ACHN (cell line): ENCODE measurements at places on chromosomes 3 and 15.

- no peak for DNase-seq
These were observed 19.6 kb downstream of the CCR8 start for GRCh38 chr3:39349080-39349479.

GRCh38 chr3:108662142-108662738 is 72.7 kb downstream of the DZIP3 start:
- DNase-seq: peak; percentile 59

DNA sequence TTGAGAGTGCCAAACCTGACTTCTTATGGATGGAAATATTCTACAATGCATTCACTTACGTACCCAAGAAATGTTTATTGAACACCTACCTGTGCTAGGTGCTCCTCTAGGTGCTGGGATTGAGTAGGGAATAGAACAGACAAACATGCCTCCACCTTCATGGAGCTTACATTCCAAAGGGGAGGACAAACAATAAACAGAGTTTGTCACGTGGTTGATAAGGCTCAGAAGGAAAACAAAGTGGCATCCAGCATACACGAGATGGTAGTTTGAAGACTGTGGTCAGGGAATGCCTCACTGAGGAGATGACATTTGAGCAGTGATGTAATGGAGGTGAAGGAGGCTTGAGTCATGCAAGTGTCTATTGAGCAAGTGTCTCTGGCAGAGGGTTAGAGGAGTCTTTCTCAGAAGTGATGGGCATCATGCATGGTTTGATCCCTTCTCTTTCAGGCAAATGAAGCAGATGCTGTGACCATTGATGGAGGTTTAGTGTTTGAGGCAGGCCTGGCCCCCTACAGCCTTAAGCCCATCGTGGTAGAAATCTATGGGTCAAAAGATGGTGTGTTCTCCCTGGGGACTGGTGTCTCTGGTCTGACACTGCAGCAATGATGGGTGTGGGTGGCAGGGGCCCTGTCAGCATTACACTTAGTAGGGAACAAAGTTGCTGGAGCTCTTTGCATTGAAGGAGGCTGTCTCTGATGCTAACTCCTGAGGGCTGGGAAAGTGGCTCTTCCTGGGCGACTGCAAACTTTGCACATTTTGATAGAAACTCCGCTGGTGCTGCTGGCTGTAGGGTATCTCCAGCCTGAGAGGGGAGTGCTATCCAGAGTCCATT is 29.7 kb upstream of the TOPBP1 start:
- no peak for DNase-seq

GRCh38 chr15:42156243-42156922 is at the start of gene PLA2G4F:
Gene PLA2G4F, minus strand, starts transcription at chr15:42156636. Its CDS starts 87 bp downstream, at chr15:42156549.
- DNase-seq: no peak

GRCh38 chr3:36192901-36193300 is 187.4 kb upstream of the STAC start:
- no peak for DNase-seq

DNA sequence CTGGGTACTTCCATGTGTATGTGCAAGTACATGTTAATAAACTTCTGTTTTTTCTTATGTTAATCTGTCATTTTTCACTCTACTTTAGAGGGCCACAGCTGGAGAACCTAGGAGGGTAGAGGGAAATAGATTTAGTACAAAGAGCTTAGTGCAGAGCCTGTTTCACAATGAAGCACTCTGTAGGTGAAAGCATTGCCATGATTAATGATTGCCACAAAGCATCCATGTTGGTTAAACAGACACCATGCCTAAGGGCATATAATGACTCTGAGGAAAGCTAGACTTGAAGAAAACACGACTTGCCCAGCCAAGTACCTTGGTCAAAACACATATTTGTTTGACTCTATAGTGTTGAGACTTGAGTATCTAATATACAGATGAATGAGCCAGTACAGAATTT is 338.4 kb downstream of the FHIT start:
- peak; percentile 40 for DNase-seq

- no peak for DNase-seq
These were observed 58.1 kb upstream of the MEF2A start for GRCh38 chr15:99507504-99508310.

GRCh38 chr15:37876900-37877299 is 57.5 kb upstream of the TMCO5A start:
- DNase-seq: no peak

DNA sequence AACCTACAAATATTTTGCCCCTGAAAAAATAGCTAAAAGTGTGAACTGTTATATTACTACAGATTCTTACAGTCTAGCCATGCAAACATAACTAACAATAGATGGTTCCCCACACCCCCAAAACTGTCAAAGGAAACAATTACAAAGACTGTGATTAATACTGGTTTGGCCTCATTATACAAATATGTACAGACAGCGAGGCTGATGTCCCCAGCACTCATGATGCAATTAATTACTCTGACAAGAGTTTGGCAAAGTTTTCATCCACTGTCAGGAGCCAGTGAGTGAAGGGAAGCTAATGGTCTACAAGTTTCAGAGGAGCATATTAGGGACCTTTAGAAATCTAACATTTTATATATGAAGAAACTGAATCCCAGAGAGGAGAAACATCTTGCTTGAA is 61.0 kb downstream of the HMG20A start:
- no peak for DNase-seq

DNA sequence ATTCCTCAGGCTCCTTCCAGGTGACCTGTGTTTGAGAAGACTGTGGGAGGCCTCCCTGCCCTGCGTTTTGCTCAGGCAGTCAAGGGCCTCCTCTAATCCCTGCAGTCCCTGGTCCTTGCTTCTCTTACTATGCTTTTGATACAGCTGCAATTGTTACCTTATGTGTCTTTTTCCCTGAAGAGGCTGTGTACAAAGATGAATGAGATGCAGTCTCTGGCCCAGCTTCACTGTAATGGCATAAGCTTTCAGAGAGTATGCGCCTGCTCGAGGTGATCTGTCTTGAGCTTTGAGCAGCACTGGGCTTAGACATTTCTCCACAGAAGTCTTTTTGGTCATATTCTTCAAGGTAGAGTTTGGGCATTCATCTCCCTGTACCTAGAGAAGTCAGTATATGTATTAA is 129.6 kb downstream of the AKAP13 start:
- DNase-seq: no peak

DNA sequence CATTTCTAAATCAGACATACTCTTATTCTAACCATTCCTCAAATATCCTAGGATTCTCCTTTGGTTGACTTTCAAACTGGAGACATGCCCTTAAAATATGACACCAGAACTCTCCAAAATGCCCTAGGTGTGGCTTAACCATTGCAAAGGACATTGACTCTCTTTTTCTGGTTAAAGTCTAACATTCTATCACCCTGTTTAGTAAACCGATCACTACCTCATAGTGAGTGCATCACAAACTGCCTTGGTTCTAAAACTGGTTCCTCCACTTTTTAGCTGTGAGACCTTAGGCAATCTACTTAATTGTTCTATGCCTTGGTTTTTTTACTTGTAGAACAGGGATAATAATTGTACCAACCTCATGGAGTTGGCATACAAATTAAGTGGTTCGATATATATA is 224.3 kb downstream of the CDIN1 start:
- DNase-seq: no peak

DNA sequence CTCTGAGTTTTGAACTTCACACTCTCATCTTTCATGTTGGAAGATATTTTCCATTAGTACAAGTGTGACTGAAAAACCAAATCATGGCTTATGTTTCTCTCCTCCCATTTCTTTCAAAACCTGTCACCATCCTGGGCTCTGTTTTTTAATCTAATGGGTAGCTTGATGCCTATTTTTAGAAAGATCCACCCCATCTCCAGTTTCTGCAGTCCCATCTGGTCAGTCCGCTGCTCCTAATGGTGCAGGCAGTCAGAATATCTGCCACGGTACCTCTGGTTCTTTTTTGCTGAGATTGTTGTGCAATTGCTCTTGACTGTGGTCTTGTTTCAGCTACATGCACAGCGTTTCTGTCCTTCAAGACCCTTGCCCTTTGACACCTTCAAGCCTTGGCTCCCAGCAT is 240.9 kb upstream of the CADM2 start:
- DNase-seq: no peak

- no peak for DNase-seq
These were observed 12.5 kb upstream of the TRAK1 start for GRCh38 chr3:42078677-42079076.

GRCh38 chr3:35594739-35595138 is 44.6 kb upstream of the ARPP21 start:
- DNase-seq: no peak

GRCh38 chr3:66504850-66505641 is 4.2 kb upstream of the LRIG1 start:
- peak; percentile 12 for DNase-seq

- no peak for DNase-seq
These were observed 134.3 kb downstream of the VGLL4 start for GRCh38 chr3:11509173-11510000.

DNA sequence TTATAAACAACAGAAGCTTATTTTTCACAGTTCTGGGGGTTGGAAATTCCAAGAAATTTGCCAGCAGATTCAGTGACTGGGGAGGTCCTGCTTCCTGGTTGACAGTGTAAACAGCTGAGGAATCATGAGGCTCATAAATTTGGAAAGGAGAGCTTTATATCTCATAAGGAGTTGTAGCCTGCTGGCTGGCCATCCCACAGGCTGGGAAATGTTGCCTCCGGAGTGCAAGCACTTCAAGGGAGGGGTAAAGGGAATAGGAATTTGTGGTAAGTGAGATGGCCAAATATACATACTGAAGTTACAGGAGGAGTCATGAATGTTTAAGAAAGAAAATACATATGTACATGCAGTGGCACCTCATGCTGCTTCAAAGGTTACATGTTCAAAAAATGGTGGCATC is 217.2 kb upstream of the CBLB start:
- DNase-seq: no peak

DNA sequence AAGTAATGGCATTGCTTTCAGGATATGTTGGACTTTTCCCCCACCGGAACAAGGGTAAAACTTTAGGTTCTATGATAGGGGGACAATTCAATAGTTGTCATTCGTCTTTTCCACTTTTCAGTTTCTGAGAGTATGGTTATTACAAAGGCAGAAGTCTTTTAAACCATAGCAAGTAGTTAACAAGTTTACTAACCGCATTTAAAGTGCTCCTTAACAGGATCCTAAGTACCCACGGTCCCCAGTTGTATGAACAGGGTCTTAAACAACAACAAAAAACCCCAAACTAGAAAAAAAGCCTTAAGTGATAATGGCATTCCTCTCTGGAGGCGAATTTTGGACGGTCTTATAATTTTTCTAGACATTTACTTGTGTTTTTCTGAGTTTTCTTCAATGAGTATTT is 831 bp downstream of the IFT57 start:
- no peak for DNase-seq

- DNase-seq: no peak
These were observed 15.5 kb upstream of the CHD2 start for GRCh38 chr15:92884436-92885223.

GRCh38 chr3:127848131-127849129 is 26.1 kb upstream of the MGLL start:
- DNase-seq: no peak

DNA sequence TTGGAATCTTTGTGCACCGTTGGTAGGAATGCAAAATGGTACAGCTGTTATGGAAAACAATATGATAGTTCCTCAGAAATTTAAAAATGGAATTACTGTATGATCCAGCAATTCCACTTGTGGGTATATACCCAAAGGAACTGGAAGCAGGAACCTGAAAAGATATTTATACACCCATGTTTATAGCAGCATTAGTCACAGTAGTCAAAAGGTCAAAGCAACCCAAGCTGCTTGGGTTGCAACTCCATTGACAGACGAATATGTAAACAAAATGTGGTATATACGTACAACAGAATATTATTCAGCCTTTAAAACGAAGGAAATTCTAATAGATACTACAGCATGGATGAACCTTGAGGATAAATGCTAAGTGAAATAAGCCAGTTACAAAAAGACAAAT is 35.0 kb upstream of the CAPN3 start:
- DNase-seq: no peak

GRCh38 chr3:110021659-110022058 is 684.3 kb upstream of the DPPA4 start:
- DNase-seq: no peak

- DNase-seq: no peak
These were observed 995.9 kb downstream of the MCTP2 start for GRCh38 chr15:95227235-95227634.

- DNase-seq: no peak
These were observed 353.4 kb downstream of the RORA start for GRCh38 chr15:60875681-60876080.

GRCh38 chr3:185114756-185115155 is 38.1 kb downstream of the C3orf70 start:
- DNase-seq: no peak

DNA sequence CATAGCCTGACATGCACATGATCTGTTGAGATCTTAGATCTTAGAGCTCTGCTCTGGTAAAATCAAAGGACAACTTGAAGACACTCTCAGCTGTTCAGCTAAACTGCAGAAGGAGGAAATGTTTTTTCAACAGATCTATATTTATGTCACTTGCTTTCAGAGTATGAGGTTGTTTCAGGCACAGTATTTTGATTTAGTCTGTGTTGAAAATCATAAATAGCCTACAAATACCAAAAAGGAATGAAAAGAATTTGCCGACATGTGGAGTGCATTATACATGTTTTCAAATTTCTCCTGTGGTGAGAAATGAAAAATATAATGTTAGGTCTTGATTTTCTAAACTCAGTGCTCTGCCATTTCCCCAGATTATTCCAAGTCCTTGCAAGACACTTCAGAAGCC is 1118.4 kb downstream of the TBL1XR1 start:
- DNase-seq: no peak

DNA sequence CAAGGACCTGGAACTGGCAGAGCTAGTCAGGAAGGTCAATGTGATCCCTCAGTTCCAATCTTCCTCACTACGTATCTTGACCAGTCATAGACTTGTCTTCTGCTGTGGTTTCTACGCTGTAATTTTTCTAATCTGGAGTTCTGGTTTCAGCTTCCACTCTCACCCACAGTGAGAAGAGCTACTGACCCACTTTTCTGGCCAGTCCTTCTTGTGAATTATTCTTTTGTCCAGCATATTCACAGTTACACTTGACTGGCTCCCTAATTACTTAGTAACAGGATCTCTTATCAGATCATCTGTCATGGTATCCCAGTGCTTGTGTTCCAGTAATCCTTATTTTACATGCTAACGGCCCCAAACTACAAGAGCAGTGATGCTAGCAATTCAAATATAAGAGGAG is 72.4 kb upstream of the MME start:
- no peak for DNase-seq

GRCh38 chr3:46460051-46460450 is 4.7 kb downstream of the LTF start:
- no peak for DNase-seq

GRCh38 chr3:140748903-140749302 is 71.0 kb downstream of the TRIM42 start:
- no peak for DNase-seq

DNA sequence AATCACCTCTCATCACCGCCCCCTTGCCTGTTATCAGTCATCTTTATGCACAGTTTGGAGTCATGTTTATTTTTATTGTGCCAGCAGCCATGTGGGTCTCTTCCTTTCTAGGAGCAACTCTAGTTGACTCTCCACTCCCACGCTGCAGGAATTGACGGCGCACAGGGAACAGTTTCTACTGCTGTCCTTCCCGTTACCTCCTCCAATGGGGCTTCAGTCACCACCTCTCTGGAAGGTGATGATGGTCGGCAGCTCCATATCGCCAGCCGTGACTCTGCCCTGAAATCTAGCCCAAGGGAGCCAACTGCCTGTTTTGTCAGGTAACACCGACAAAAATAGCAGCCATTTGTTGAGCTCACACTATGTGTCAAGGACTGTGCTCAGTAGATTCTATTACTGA is 35.6 kb upstream of the FAM107A start:
- DNase-seq: no peak

GRCh38 chr3:132721479-132722164 is 587 bp downstream of the NPHP3 start:
- DNase-seq: peak; percentile 64
